Hippocampal formation (tissue), 2 donors: ENCODE measurements at places on chromosomes 11 and 22.
A peak's percentile ranks its signal among the peaks of the same experiment; 100 is the strongest.

- no peak for DNase-seq
Observed at GRCh38 chr11:28038775-28039174, 69.2 kb downstream of the KIF18A start.

GRCh38 chr11:66069715-66070603 is at the start of gene PACS1:
PACS1 (plus strand) TSS chr11:66070272; CDS start chr11:66070487, 215 bp downstream.
- peak; percentile 57 for DNase-seq

GRCh38 chr11:35033011-35033410 is 106.0 kb upstream of the CD44 start:
- no peak for DNase-seq

DNA sequence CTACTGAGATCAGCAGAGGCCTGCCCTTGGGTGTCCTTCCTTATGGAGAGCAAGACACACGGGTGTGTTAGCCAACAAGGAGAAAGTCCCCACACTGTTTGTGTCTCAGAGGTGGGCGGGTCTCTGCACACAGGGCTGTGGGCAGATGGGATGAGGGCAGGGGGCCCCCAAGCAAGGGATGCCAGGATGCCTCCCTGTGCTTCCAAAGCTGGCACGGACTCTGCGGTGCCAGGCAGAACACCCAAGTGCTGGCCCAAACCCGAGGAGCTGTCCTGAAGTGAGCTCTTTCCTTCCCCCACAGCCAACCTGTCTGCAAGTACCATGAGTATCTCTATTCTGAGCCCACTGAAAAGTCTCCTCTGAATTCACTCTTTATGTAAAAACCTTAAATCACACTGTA is 273.3 kb downstream of the CTTN start:
- no peak for DNase-seq

GRCh38 chr11:105923807-105924206 is 98.2 kb downstream of the MSANTD4 start:
- DNase-seq, result no peak

GRCh38 chr11:88040148-88040496 is 135.1 kb downstream of the RAB38 start:
- DNase-seq, result no peak

DNA sequence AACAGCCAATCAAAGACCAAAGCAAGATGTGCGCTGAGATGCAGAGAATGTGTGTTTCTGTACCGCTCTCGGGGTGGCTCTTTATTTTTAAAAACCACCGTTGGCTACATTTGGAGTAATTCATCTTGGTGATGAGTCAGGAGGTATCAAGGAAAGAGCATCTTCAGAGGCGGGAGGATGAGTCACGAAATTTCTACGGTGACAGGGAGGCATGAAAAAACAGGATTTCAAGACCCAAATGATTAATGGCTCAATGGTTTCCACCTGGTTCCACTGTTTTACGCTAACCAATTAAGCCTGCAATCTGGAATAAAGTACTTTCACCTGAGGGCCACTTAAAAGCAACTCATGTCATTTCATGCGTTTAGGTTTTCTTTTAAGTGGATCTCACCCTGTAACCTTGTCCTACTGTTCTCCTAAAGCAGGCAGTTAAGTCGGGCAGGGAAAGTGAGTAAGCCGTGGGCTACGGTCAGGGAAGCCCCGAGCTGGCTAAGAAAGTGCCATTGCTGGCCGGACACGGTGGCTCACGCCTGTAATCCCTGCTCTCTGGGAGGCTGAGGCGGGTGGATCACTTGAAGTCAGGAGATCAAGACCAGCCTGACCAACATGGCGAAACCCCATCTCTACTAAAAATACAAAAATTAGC is 74.6 kb downstream of the CELSR1 start:
- DNase-seq, result no peak
